NCI-H1694 treated with DMSO at 0.1 percent for 48 hours (cell line): ENCODE measurements at places on chromosomes 4 and X.
A peak's percentile ranks its signal among the peaks of the same experiment; 100 is the strongest.

DNA sequence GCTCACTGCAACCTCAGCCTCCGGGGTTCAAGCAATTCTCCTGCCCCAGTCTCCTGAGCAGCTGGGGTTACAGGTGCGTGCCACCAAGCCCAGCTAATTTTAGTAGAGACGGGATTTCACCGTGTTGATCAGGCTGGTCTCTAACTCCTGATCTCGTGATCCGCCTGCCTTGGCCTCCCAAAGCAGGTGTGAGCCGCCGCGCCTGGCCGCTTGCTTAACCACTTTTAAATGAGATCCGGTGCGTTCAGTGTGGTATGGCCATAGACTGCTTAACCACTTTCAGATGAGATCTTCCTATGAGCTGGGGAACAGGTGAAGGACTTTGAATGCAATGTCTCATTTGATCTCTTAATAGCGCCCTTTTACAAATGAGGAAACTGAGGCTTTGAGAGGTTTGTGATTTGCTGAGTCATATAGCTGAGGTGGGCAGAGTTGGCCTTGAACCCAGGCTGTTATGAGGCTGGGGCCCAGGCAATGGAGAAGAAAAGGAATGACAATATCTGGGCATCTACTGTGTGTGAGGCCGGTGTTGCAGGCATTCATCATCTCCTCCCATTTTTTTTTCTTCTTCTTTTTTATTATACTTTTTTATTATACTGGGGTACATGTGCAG, 41.9 kb upstream of the NSG1 start:
- DNase-seq: no peak

GRCh38 chr4:129379429-129379828, 283.5 kb downstream of the C4orf33 start:
- DNase-seq: no peak

GRCh38 chr4:153634738-153635353, 49.2 kb upstream of the TLR2 start:
- DNase-seq: peak; percentile 6

GRCh38 chr4:105149771-105150170, 3.1 kb downstream of the TET2 start:
- no peak for DNase-seq

GRCh38 chrX:50971395-50971794, 60.9 kb downstream of the BMP15 start:
- DNase-seq: no peak

DNA sequence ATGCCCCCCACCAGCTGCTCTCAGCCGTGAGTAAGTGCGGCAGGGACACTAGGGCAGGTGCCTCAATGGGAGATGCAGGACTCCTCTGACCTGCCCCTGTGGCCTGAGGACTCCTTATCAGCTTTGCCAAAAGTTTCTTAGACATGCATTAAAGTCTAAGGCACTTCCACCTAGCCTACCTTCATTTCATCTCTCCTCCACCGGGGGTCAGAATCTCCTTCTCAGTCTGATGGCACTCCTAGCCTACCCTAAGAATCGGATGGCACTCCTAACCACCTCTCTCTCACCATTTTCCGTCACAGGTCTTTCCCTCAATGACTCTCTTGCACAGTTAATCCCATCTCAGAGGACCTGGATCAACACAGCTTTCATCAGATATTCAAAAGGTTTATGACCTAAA, 85.9 kb downstream of the OTC start:
- no peak for DNase-seq
